HT1080 (cell line): ENCODE measurements at places on chromosomes 1 and 21. TPM values are rescaled to one million over a fixed set of nuclear protein-coding genes. Genes with fewer than 3 reads are reported as not detected.

DNA sequence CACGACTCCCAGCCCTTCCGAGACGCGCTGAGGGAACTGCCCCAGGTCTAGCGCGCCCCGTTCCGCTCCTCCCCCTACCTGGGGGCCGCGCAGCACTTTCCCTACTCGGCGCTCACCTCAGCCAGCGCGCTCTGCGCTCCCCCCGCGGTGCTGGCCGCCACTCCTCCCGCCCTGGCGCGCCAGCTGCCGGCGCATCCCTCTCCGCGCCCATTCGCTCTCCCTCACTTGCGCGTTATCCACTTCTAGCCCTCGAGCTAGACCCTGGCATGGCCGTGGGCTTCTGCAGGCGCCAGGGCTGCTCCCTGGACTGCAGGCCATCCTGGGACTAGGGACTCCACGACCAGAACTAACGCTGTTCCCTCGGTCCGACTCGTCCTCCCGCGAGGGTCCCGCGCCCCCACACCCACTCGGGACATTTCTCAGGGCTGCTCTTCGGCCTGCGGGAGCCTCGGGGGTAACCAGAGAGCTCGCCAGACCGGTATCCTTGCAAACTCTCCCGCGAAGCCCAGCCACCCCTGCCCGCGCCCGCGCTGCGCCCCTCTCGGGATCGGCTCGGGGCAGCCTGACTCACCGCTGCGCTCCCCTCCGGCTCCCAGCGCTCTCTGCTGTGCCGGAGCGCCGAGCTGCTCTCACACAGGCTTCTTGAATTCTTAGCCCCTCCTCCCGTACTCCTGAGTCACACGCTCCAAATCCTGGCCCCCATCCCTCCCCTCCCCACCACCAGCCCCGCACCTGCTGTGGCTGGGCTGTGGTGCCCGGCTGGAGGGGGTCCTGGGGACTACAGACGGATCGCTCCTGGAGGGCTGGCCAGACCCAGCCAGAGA is at the start of gene NGF:
Gene NGF, minus strand, starts transcription at position 617 of the 824 bp plus-strand sequence. CDS start 51,454 bp downstream, outside the sequence.
- peak; percentile 23 for DNase-seq

- no peak for DNase-seq
Observed at GRCh38 chr1:50915621-50916020, 44.4 kb downstream of the FAF1 start.

DNA sequence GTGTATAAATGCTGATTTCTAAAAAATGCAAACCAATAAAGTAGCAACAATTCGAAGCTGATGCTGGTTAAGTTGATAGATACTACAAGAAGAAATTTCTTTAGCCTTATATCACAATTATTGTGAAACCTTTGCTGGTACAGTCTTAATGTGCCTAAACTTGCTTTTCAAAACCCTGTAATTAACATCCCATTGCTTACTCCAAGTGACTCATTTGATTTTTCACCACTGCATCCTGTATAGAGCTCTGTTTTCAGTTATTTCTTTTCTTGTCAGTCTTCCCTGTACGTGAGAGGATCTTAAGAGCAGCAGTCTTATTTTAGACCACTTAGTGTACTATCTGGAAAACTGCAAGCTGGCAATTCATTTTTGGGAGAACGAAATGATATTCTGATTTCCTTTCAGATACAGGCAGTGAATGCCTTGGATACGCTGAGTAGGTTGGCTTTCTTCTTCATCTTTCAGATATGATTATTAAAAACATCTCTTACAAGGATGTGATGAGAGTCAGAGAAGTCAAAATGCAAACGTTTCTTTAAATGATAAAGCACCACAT is 210.3 kb downstream of the KCTD3 start:
- DNase-seq, result peak; percentile 48

DNA sequence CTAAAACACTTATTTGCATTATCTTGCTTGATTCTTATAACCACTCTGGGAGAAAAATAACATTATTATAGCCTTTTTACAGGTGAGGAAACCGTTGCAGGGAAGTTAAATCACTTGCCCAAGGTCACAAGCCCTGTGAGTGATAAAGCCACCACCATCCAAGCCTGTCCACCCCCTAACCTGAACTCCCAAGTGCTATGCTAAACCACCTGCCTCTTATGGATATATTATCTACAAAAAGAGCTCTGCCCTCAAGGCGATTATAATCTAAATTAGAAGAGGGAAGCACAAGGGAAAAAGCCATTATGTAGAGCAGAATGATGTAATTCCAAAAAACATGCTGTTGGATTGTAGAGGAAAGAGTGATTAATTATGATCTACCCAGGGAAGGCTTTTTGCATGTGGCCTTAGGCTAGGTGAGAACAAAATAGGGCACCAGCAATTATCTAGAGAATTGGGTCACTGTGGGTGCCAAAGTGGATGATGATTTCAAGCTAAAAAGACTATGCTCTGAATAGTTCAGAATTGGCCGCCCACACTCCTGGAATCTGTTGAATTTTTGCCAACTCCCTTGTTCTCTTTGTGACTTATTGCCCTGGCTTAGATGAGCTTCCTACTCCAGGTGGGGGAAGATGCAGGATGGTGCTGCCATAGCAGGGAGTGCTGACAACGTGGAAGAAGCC is 205.3 kb downstream of the FGGY start:
- no peak for DNase-seq

DNA sequence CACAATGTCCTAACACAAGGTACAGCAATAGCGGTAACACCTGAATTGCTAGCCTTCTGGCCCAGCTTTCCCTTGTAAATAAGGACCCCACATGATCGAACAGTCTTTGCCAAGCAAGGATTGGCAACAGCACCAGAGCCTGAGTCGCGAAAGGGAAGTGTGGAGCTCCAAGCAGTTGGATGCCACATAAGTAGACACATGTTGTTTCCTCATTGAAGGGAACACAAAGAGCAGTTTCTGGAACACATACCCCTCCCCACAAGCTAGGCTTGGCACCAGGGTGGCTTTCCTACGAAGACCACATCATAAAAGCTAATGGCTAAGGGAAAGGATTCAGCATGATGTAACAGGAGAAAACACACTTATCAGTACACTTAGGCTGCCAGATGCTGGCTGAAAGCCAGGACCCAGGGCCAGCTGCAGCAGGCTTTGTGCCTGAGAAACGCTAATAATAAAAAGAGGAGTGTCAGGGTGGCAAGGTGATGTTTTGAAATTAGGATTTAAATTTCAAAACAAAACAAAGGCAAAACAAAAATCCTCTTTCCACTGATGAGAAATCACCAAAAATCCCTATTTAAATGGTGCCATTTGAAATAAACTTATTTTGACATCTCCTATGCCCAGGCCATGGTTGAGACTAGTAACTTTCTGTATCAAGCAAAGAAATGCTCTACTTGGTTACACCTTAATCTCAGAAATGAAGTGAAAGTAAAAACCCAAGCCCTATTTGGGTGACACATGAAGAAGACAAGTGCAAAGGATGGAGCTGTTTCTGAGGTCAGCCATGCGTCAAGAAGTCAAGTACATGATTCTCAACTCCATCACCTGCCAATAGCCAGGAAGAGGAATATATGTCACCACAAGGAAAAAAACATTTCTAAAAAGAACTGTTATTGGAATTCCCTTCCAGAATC is 11.9 kb upstream of the CPLANE2 start:
- peak; percentile 66 for DNase-seq

- DNase-seq, result no peak
Observed at GRCh38 chr1:30694280-30695175, 28.9 kb downstream of the MATN1 start.

DNA sequence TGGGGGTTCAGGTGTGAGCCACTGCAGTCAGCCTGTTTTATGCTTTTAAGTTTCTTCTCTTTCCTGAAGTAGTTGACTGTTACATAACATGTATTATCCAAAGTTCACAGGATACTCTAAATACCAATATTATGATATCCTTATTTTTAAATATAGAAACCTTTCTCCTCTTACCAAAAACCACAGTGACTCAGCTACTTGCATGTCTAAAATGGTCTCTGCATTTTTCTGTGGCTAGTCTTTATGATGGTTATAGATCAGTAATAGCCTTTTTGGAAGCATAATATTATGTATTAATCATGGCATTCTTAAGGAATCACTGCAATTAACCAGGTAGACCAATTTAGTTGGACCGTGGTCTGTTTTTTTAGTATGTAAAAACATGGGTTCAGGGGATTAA is 210.8 kb upstream of the CACYBP start:
- peak; percentile 74 for DNase-seq

- no peak for DNase-seq
Observed at GRCh38 chr1:56235909-56236510, 343.4 kb downstream of the PLPP3 start.

- no peak for DNase-seq
Observed at GRCh38 chr1:22750685-22751051, 40.0 kb downstream of the EPHB2 start.

GRCh38 chr1:221559911-221560310 is 182.0 kb downstream of the DUSP10 start:
- no peak for DNase-seq

GRCh38 chr21:45226540-45227326 is 61.0 kb downstream of the POFUT2 start:
- peak; percentile 68 for DNase-seq

DNA sequence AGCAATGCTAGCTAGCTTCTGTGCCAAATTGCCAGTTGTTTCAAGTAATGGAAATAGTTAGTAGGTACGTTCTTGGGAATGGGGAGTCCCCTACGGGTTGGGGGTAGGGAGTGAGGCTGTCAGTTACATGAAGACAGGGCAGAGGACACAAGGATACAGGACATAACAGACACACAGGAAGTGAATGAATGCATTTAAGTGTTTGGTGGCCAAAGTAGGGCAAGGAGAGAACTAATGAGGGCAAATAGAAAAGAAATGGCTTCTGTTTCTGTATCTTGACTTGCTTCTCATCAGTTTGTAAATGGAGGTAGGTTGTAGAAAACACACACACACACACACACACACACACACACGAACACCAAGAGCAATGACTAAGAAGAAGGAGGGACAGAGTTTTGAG is 142.2 kb downstream of the S1PR1 start:
- DNase-seq, result no peak

DNA sequence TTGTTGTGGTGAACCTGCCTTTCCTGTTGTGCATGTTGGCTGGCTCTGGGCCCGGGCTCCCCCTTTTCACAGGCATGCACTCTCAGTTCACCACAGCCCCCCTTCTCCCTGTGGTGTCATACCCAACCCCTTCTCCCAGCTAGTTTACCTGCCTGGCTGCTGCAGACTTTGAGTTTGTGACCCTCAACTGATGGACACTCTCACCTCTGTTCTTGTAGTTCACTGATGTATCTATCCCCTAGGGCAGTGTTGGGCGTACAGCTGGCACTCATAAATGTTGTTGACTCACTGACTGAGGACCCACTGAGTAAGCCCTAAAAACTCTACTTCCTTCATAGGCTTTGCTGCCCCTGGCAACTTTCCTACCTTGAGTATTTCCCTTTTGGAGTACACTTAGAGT is 54.9 kb downstream of the WDR64 start:
- DNase-seq, result peak; percentile 82

DNA sequence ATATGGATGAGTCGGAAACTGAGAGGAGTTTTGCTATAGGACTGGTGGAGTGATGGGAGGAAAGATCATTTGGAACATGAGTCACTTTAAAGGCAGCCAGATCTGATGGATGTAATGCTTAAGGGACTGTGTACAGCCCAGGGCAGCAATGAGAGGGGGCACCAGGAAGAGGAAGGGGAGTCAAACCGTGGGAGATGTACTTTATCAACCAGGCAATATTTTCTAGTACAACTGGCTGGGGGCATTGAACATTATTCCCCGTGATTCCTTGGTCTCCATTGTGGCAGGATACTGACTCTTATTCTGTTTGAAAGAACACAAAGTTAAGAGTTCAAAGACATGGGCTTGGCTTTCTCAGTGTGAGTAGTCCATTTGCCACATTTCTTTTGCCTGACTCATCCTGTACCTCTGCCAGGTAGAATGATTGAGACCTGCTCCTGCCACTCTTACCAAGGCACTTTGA is 268.2 kb upstream of the NR5A2 start:
- peak; percentile 85 for DNase-seq

DNA sequence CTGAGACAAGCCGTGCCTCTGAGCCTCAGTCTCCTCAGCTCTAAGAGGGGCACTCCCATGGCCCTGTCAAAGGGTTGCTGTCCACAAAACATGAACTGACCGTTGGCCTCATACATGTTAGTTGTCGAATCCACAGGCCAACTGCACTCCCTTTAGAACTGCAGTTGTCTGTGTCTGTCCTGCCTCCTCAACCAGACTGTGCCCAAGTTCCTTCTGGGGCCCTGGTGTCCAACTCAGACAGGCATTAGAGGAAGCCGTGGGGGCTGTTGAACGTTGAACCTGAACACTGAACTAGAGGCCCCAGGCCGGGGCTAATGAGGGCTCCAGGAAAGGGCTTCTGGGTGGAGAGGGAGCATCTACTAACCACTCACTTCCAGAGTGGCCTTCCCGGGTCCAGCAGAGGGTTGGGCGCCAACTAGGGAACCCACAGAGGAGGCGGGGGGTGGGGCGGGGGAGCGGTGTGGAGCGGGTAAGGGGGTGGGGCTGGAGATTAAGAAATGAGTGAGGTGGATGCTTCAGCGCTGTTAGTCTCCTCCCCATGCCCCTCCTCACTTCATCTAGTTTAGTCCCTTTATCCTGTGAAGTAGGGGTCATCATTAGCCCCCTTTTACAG is at the start of gene RAB42:
Gene RAB42, plus strand, starts transcription at position 558 of the 613 bp plus-strand sequence. CDS start 247 bp downstream, outside the sequence.
- DNase-seq, result no peak

DNA sequence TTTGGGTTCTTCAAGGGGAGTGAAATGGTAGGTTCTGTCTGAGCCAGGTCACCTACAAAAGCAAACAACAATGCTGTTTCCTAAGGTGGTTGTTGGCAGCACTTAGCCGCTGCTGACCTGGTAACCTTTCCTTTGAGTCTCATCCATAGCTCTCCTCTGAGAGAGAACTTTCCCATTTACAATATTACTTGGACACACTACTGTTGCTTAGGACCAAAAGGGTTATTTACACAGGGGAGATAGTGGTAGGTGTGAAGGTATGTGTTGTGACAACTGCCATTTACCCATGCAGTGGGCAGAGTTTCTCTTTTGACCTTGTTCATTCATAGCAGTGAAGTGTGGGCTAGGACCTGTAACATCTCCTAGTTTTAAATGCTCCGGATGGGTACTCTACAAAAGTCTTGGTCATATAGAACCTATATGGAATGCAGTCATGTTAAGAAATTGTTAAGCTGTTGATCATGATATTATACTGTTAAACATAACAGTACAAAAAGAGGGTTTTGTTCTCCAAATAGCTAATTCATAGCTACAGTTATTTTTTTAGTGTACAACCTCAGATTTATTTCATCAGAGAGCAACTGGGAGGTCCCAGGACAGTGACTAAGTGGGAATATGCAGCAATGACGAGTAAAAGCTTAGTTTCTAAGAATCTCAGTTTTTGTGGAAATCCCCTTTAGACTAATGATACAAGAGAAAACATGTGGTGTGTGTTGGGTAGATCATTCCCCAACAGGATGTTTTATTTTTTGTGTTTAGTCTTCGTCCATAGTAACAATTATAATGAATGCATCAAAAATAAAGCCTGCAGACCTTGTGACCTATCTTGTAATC is 219.7 kb downstream of the NFIA start:
- DNase-seq, result peak; percentile 13

GRCh38 chr1:193394336-193394735 is 207.9 kb upstream of the B3GALT2 start:
- DNase-seq, result no peak

- DNase-seq, result no peak
Observed at GRCh38 chr1:37817481-37817880, 9.5 kb upstream of the YRDC start.

- DNase-seq, result no peak
Observed at GRCh38 chr1:21293537-21294265, 3.4 kb upstream of the ECE1 start.

The RAB42 gene
- total RNA-seq, result not detected in 2 replicates

The NTNG1 gene
- total RNA-seq, result 8.5 and 16.0 TPM in 2 replicates

The DNASE2B gene
- total RNA-seq, result not detected in 2 replicates

The TMEM81 gene
- total RNA-seq, result 1.2 and 1.8 TPM in 2 replicates

The KRTCAP2 gene
- total RNA-seq, result 126 and 170 TPM in 2 replicates

The WNT3A gene
- total RNA-seq, result not detected in 2 replicates

The LCE2A gene
- total RNA-seq, result 0.47 and 3.0 TPM in 2 replicates

The CTSS gene
- total RNA-seq, result 1.2 and 2.6 TPM in 2 replicates

The TRMT1L gene
- 24.9 and 26.6 TPM in 2 replicates for total RNA-seq

The TBCE gene
- total RNA-seq, result 30.2 and 33.3 TPM in 2 replicates
